T-cell (primary cell): ENCODE measurements at places on chromosomes 6 and 20.

DNA sequence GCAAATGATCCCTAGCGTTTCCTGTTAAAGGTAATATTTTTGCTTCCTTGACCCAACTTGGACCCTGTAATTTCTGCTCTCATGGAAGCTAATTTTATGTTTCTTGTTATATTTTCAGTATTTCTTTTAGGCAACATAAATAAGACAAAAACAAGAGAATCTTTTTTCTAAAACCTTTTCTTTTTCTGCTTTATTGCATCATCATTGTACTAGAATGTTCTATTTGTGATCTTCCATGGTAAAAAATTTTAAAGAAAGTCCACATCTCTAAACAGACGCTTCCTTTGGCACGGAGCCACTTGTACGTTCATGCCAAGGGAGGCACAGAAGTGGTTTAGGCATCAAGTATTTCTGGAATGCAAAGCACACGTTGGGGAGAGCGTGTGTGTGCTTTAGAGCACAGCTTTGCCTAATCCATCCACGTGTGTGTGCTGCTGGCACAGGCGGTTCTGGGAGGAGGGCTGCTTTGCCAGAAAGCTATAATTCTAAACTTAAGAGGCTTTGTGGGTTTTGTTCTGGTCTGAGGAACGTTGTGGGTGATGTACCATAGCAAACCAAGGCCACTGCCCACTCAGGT lies 98.3 kb downstream of the SASH1 start:
- peaks cover 2% of the 10 kb centered on the region for H3K27me3 ChIP-seq
- no peak overlapping the region for H3K4me3 ChIP-seq
- H3K36me3 ChIP-seq: no peaks in the 10 kb centered on the region
- DNase-seq: no peak

- no peaks in the 10 kb centered on the region for H3K27me3 ChIP-seq
- H3K4me3 ChIP-seq: no peak overlapping the region
- DNase-seq: no peak
- no peaks in the 10 kb centered on the region for H3K4me1 ChIP-seq
- H3K27ac ChIP-seq: no peak overlapping the region
- no peaks in the 10 kb centered on the region for H3K36me3 ChIP-seq
Observed at GRCh38 chr6:148724428-148724827, 22.4 kb upstream of the UST start.

DNA sequence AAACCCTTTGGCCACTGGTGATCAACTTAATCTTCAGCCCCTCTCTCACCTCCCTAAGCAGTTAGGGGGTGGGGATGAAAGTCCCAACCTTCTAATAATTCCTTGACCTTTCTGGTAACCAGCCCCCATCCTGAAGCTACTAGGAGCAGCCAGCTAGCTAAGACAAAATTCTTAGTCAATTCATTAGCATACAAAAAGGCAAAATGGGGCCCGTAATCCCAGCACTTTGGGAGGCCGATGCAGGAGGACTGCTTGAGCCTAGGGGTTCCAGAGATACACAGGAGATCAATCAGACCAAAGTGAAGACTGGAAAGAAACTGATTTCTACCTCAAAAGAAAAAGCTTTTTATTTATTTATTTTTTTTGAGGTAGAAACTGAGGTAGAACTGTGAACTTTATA lies 1.8 kb downstream of the ASCC3 start:
- no peaks in the 10 kb centered on the region for H3K36me3 ChIP-seq
- no peak overlapping the region for H3K27ac ChIP-seq
- H3K4me1 ChIP-seq: peaks cover 19% of the 10 kb centered on the region
- no peak overlapping the region for H3K4me3 ChIP-seq

DNA sequence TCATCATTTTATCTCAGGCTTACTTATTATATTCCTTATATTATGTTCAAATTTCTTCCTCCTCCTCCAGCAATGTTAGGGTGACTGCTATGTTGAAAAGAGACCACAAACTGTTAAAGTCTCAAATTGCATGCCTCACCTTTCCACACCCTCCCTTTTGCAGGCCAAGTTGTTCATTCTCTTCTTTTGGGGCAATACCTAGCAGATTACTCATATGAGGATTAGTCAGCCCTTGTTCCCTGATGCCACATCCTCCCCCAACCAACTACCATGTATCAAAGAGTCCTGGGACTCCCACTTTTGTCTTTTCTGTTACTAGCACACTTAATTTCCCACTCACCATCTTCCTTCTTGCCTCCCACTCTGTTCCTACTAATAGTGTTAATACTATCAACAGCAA lies 434.7 kb downstream of the BCKDHB start:
- no peaks in the 10 kb centered on the region for H3K27me3 ChIP-seq
- no peaks in the 10 kb centered on the region for H3K4me1 ChIP-seq
- no peak overlapping the region for H3K4me3 ChIP-seq

DNA sequence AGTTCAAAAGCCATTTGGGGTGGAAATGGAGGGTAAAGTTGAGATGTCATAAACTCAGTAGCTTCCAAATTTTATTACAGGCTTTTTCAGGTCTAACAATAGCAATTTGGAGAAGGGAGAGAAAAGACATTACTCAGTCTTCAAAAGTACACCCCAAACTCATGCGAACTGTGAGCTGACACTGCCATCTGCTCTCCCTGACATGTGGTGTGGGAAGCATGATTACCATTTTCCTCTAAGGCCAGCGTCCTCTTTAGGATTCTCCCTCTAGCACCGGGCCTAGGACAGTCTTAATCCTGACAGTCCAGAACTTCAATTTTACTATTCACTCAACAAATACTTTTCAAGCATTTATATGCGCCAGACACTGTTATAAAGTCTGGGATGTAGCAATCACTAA lies 536.0 kb upstream of the JARID2 start:
- H3K27ac ChIP-seq: no peak overlapping the region
- no peak overlapping the region for H3K4me3 ChIP-seq
- no peaks in the 10 kb centered on the region for H3K36me3 ChIP-seq
- DNase-seq: no peak
- no peaks in the 10 kb centered on the region for H3K27me3 ChIP-seq
- H3K4me1 ChIP-seq: peaks cover 7% of the 10 kb centered on the region

DNA sequence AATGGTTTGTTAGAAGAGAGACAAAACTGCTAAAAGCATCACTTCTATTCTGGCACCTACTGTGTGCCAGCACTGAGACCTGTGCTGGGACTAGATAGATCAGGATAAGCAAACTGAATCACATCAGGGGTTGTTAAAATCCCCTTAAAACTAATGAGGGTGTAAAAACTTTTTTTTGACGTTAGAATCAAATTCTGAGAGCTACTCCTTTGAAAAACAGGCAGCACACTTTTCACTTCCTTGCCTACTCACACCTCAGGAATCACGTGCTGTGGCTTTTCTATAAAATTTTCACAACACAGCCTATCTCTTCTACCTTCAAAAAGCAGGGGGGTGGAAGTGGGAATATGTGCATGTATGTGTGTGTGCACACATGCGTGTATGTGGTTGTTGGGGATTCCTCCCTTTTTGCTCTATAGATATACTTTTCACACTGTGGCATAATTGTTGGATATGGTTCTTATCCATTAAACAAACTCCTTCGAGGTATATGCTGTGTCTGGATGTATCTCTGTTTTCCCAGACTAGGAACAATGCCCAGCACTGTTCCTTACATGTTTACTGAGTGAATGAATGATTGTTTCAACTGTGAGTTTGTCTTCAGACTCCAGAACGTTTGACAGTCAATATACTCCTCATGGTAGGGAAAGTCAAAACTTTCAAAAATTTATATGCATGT lies 105.4 kb downstream of the FYN start:
- no peaks in the 10 kb centered on the region for H3K27me3 ChIP-seq
- H3K4me1 ChIP-seq: peaks cover 78% of the 10 kb centered on the region
- peaks cover 8% of the 10 kb centered on the region for H3K36me3 ChIP-seq
- DNase-seq: no peak
- peak overlapping the region; percentile 98 for H3K27ac ChIP-seq

- H3K27me3 ChIP-seq: no peaks in the 10 kb centered on the region
- peaks cover 31% of the 10 kb centered on the region for H3K36me3 ChIP-seq
- H3K27ac ChIP-seq: no peak overlapping the region
Observed at GRCh38 chr6:347951-348859, 43.3 kb upstream of the IRF4 start.

- peaks cover 13% of the 10 kb centered on the region for H3K4me1 ChIP-seq
- peaks cover 3% of the 10 kb centered on the region for H3K27me3 ChIP-seq
- no peak for DNase-seq
- H3K36me3 ChIP-seq: no peaks in the 10 kb centered on the region
- no peak overlapping the region for H3K4me3 ChIP-seq
Observed at GRCh38 chr20:19977373-19977770, 39.8 kb upstream of the NAA20 start.

DNA sequence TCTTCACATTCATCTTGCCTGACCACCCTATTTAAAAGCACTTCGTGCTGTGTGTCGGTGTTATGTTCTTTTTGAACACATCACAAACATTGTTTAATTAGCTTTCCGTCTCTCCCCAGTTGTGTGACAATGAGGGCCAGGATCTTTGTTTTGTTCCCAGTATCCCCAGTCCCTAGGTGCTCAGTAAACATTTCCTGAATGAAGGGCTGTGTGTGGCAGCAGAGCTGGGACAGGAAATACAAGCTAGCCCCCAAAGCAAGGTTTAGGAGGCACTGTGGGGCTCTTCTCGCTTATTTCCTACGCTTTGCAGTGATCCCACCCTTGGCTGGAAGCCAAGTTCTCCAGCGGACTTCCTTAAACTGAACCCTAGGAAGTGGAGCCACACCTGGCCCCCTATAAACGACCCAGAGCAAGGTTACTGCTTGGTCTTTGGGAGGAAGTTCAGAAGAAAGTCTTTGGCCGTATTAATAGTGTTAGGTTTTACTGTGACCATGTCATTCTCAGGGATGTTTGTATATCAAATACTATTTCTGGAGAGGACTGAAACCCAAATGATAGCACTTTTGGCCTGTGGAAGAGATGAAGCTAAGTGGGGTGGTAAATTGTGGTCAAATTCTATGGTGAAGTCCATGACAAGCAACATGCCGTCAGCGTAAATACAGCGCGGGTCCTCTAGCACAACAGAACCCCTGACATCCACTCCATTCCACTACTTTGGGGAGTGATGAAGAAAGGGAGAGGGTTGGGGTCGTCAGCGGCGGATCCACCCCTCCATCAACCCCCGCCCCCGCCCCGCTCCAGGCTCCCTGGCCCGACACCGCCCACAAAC lies 570 bp upstream of the FANCE start:
- no peak overlapping the region for H3K4me3 ChIP-seq
- peak overlapping the region; percentile 57 for H3K27ac ChIP-seq
- peaks cover 29% of the 10 kb centered on the region for H3K4me1 ChIP-seq

DNA sequence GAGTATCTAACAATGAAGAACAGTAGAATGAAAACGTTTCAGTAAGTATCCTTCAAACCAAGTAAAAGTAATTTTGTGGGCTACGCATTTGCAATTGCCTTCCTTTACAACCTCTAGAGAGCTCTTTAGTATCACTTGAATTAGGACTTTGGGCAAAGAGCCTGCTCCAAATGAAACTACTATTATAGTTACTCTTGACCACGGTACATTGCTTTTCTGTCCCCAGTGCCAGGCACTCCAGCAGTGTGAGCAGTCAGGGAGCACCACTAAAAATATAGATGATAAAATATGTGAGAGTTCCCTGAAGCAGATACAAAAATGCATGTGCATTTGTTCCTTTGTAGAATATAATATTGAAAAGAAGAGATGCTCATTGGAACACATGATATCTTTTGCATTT lies 450.1 kb upstream of the MANEA start:
- H3K4me3 ChIP-seq: no peak overlapping the region
- H3K36me3 ChIP-seq: no peaks in the 10 kb centered on the region

DNA sequence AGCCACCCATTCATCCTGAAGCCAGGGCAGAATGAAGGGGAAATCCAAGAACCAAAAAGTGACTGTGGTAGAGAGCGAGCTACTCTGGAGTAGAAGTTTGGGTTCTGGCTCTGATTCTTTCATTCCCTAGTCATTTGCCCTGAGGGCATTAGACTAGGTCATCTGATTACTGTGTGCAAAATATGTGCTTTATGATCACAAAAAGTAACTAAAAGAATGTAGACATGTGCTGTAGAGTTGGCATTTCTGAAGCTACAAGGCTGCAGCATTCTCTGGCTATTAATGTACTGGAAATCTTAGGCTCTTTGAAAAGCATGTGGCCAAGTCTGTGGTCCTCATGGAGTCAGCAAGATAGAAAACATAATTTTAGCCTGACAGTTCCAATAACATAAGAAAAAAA lies 94.2 kb downstream of the TBC1D7 start:
- no peak for DNase-seq
- H3K4me3 ChIP-seq: no peak overlapping the region
- peaks cover 6% of the 10 kb centered on the region for H3K27me3 ChIP-seq
- no peaks in the 10 kb centered on the region for H3K36me3 ChIP-seq
- H3K27ac ChIP-seq: no peak overlapping the region
